CD8-positive, alpha-beta T cell (primary cell): ENCODE measurements at places on chromosomes 16 and 17.

- no peak for DNase-seq
These were observed 2.8 kb downstream of the DNAJA3 start for GRCh38 chr16:4428500-4428899.

DNA sequence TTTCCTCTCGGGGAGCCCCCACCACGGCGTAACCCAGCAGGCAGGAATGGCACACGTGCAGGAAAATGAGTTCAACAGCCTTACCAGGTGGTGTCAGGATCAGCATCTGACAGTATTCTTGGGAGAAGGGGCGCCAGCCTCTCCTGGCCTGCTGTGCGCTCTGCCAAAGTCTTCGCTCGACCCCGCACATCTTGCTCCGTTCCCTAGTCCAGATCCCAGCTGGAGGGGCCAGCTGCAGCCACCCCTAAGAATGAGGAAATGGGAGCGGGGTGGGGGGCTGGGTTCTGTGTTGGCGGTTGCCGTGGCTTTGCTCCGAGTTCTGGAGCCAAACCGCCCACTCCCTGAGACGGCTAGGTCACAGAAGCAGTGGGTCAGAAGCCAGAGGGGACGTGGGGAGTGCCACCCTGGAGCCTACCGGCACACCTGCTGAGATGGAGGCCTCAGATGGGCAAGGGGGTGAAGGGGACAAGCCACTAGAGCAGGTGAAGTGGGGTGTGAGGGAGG, at the start of gene CHCT1:
Gene CHCT1 (plus strand): TSS at position 328 of the 504 bp plus-strand sequence. CDS start 104 bp downstream, at position 432.
- DNase-seq = no peak

- DNase-seq = no peak
These were observed 33.5 kb downstream of the ADAM11 start for GRCh38 chr17:44792276-44792675.

GRCh38 chr16:70573451-70574121, 50.0 kb downstream of the SF3B3 start:
- DNase-seq = no peak

DNA sequence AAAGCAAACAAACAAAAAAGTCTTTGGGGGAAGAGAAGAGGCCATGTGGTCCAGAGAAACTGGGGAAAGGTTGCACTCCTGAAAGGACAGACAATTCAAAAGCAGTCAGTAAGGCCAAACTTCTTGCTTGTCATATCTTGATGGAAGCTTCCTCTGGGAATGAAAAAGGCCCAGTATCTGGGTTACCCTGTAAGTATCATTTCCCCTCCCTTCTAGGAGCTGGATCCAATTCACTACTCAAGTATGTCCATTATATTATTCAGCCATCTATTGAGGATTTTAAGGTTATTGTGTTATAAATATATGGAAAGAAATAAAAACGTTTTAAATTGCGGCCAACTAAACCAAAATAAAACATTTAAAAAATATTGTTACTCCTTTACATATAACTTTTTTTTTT, 26.0 kb upstream of the MON1B start:
- no peak for DNase-seq

DNA sequence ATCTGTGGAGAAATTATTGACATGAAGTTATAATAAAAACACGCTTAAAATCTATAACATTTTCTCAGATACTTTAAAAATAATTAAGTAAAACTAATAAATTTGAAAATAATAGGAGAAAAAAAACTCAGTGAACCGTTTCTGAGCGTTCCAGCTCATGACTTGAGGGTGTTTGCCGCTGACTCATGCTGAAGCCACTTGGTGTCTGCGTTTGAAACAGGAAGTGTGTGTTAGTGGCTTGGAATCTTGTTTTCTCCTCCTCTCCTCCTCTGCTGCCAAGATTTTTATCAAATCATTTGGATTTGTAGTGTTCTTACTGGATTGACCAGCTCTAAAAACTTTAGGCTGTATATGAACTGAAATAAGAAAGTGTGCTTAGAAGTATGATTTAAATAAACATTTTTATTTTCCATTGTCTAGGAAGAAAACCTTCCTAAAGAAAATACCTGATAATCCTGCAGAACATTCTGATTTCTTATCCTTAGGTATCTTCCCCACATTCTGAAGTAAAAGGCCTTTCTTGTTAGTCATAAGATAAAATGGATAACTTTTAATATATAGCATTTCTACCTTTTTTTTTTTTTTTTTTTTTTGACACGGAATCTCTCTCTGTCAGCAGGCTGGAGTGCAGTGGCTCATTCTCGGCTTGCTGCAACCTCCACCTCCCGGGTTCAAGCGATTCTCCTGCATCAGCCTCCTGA, 30.8 kb downstream of the USP10 start:
- no peak for DNase-seq

GRCh38 chr16:65728652-65729051, 606.8 kb upstream of the CDH11 start:
- DNase-seq = no peak

DNA sequence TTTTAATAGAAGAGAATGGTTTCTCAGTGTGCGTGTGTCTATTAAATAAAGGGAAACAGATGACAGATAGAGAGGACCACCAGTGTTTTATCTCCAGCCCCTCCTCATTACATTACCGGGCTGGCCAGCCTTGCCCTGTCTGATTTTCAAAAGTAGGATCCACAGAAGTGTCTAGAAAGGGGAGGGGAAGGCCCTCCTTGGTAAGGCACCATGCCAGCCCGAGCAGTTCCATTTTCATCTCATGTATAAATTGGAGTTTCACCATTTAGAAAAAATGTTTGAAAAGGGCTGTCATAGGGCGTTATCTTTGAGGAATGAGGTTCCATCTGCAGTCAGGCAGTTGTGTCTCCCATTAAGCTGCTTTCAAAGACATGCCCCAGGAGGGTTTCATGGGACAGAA, 96.7 kb downstream of the SOCS1 start:
- no peak for DNase-seq

DNA sequence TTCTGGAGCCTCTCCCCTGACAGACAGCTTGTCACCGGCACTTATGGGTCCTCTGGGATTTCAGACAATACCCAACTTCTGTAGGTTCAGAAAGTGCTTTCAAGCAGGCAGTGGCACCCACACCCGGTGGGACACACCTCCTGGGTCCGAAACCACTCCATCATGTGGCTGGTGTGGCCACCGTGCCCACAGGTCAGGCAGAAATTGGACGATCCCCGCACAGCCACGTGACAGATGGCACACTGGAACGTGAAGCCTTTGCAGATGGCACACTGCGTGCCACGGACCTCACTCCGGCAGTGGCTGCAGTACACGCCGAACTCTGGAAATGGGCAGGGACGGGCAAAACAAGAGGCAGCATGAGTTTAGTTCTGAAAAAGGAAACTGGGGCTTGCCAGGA, 99.5 kb upstream of the FA2H start:
- no peak for DNase-seq

DNA sequence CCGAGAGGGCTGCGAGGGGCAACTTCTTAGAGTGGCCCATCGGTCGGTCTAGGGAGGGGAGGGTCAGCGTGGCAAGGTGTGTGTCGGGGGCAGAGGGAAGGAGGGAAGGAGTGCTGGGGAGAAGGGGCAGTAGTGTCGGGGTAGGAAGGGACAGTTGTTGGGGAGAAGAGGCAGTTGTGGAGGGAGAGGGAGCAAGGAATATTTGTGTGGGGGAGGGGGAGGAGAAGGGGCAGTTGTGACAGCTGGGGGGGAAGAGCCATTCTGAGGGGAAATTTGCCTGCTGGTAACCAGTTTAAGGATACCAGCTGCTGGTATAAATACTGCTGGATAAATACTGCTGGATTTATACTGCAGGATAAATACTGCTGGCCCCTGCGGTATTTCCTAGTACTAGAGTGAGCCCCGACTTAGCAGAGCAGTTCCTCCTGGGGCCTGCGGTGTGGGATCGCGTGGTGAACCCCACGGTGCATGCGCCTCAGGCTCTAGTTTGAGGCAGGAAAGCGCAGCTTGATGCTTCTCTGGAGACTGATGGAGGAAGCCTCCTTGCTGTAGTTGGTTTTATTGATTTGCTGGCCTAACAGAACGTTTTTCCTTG, 309 bp downstream of the DNAH2 start:
- DNase-seq = no peak

GRCh38 chr16:81937305-81938038, 73.8 kb downstream of the SDR42E1 start:
- no peak for DNase-seq

DNA sequence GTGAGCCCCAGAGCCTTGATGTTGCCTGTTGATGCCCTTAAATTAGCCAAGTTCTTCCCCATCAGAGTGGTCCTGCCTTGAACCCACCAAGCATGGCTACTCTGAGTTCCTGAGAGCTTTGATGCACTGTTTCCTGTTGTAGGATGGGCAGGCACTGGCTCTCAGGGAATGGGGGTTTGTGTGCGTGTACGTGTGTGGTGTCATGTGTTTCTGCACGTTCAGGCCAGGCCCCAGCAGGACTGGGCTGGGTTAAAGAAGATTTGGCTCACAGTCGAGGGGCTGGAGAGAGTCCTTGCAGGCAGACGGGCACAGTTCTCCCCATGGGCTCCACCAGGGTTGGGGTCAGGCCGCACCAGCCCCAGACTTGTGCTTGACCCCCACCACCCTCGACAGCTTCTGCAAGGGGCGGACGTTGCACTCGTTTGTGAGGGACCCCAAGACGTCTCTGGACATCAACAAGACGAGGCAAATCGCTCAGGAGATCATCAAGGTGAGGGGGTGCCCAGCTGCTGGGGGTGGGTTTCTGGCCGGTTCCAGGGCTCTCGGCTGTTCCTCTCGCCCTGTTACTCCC, 23.4 kb upstream of the LGALS9 start:
- no peak for DNase-seq

GRCh38 chr16:72860726-72861562, 187.0 kb downstream of the ZFHX3 start:
- no peak for DNase-seq

- DNase-seq = no peak
These were observed 390 bp upstream of the UNC13D start for GRCh38 chr17:75844530-75845057.

- DNase-seq = no peak
These were observed 13.4 kb downstream of the HSPB9 start for GRCh38 chr17:42135664-42136653.

DNA sequence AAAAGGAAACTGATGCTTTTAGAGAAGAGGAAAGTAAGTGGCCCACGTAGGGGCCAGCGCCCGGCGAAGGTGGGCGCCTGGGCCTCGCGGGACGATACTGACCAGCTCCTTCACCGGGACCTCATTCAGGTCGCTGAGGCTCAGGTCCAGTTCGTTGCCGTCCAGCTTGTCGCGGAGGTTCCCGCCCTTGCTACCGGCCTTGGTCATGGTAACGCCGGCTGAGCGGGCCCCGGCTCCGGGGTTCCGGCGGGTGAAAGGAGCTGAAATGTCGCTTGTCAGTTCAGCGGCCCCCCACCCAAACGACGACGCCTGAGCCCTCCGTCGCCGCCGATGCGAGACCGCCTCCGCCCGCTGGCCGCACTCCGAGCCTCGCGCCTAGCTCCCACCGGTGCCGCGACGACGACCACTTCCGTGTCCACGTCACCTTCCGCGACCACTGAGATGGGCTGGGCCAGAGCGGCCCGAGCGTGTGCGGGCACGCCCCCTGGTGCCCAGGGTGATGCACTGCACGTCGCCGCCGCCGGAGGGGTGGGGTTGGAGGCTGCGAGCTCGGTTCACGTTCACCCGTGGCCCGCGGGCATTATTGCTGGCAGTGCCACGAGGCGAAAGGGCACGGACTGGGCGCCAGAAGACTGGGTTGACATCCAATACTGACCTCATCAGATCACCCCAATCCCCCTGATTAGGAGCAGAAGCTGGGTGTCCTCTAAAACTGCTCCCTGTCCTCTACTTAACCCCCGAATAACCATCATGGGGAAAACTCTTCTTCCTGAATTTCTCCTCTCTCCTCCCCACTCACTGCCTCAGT, at the start of gene LRRC59:
Gene LRRC59 (minus strand): TSS at position 413 of the 808 bp plus-strand sequence. CDS start 206 bp downstream, at position 207.
- peak; percentile 96 for DNase-seq

DNA sequence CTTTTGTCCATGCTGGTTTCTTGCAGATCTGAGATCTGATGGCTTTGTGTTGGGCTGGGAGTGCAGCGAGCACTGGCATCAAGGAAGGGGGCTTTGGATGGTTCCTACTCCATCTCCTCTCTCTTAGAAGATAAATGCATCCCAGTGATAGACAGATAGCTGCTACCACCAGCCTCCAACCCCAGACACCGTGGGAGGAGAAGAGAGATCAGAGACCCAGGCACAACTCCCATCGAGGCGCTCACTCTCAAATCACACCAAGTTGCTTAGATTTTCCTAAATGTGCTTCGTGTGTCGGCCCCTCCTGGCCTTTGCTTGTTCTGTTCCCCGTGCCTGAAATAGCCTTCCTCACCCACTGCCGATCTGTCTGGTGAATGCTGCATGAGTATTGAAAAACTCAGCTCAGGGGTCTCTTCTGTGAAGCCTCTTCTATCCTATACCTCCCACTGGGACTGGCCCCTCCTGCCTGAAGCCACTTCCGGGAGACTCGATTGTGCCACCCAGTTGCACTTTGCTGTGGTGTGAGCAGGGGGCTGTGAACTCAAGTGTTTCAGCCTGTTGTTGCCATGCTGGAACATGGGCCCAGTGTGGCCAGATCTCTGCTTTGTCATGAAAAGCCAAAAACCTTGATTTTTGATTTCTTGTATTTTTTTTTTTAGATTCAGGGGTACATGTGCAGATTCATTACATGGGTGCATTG, 242.7 kb downstream of the GSG1L start:
- no peak for DNase-seq

DNA sequence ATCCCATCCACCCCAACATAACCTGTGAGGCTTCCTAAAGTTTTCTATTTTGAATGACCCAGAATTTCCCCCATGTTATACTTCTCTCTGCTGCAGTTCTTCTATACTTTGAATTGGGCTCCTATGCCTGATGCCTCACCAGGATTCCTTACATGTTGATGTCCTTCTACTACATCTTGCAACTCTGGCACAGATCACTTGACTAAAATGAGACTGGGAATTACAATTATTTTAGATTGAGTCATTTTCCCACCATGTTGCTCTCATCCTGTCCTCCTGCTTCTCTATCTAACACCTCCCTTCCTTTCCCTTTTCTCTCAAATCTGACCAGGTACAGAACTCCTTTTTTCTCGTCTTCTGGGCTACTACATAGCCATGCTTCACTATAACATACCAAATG, 314.0 kb upstream of the KCNJ16 start:
- no peak for DNase-seq

DNA sequence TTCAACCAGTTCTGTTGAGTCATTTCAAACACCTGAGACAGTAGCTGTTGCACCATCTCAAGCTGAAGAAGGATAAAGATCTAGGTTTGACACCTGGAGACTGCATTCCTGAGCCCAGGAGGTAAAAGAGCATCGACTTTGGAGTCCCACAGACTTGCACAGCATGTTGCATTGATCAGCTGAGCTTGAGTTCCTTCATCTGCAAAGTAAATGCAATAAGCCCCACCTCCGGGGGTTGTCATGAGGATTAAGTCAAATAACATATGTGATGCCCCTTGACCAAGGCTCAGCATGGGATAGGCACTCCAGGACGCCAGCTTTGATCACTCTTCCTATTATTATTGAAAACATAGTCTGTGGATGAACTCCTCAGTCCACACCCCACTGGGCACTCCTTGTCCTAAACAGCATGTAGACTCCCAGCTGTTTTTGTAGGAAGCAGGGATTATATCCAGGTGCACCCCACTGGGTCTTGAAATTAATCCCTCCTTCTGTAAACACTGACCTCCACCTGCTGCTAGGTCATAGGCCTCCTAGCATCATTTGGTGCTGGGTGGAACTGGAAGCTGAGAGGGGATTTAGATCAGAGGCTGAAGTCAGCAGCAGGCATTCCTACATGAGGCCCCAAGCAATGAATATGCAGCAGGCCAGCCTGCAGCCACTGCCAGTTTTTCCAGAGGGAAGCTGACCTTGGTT, 259.0 kb downstream of the HS3ST4 start:
- no peak for DNase-seq

- DNase-seq = no peak
These were observed 72.0 kb upstream of the DNAJA2 start for GRCh38 chr16:47045459-47045858.
